Activated T-cell treated with anti-CD3 and anti-CD28 coated beads, Interleukin-2, amount 50 U/mL, for 72 hours (primary cell): ENCODE measurements at places on chromosomes 12 and 14. TPM values are rescaled to one million over a fixed set of nuclear protein-coding genes. Genes with fewer than 3 reads are reported as not detected.

Gene INSM2
- total RNA-seq, result 0.16 TPM

Gene TC2N
- 38.1 TPM for total RNA-seq

DNA sequence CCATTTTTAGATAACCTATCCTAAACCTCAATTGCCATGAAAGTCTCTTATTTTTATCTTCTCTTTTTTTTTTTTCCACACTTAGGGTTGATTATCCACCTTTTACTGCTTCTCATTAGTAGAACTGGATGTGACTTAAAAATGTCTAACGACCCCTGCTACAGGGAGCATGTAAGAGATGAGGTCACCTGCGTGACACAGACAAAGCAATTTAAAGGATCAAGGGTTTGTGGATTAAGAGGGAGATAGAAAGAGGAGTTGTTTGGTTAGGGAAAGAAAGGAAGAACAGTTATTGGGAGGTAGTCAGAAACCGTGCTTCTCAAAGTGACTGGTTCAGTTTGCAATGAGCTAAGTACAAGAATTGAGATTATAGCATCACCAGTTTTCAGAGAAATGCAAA lies 239.1 kb downstream of the ALX1 start:
- H3K4me1 ChIP-seq, result no peaks in the 10 kb centered on the region
- no peak overlapping the region for H3K27ac ChIP-seq
- H3K36me3 ChIP-seq, result no peaks in the 10 kb centered on the region
- no peaks in the 10 kb centered on the region for H3K27me3 ChIP-seq

GRCh38 chr12:72901685-72902084 lies 629.5 kb downstream of the TRHDE start:
- no peak overlapping the region for H3K27ac ChIP-seq
- no peak overlapping the region for H3K4me3 ChIP-seq
- H3K4me1 ChIP-seq, result no peaks in the 10 kb centered on the region
- no peaks in the 10 kb centered on the region for H3K27me3 ChIP-seq
- DNase-seq, result no peak

- no peak for DNase-seq
- H3K27ac ChIP-seq, result no peak overlapping the region
- H3K4me1 ChIP-seq, result no peaks in the 10 kb centered on the region
Observed at GRCh38 chr12:73017981-73018380, 745.8 kb downstream of the TRHDE start.

- no peaks in the 10 kb centered on the region for H3K27me3 ChIP-seq
- H3K4me1 ChIP-seq, result peaks cover 37% of the 10 kb centered on the region
- no peak for DNase-seq
- H3K27ac ChIP-seq, result no peak overlapping the region
- no peak overlapping the region for H3K4me3 ChIP-seq
Observed at GRCh38 chr14:22601996-22602395, 3.9 kb downstream of the ABHD4 start.

GRCh38 chr12:716506-716905 lies 35.9 kb upstream of the WNK1 start:
- no peaks in the 10 kb centered on the region for H3K36me3 ChIP-seq
- peak; percentile 47 for DNase-seq
- peaks cover 76% of the 10 kb centered on the region for H3K4me1 ChIP-seq
- H3K27me3 ChIP-seq, result no peaks in the 10 kb centered on the region
- H3K27ac ChIP-seq, result peak overlapping the region; percentile 13
- H3K4me3 ChIP-seq, result peak overlapping the region; percentile 15

- no peak for DNase-seq
- no peaks in the 10 kb centered on the region for H3K36me3 ChIP-seq
- H3K27ac ChIP-seq, result no peak overlapping the region
- H3K4me1 ChIP-seq, result no peaks in the 10 kb centered on the region
- H3K4me3 ChIP-seq, result no peak overlapping the region
- no peaks in the 10 kb centered on the region for H3K27me3 ChIP-seq
Observed at GRCh38 chr12:132356691-132357622, 27.6 kb upstream of the GALNT9 start.
